ENCODE measurements at places on chromosomes 3 and 15.

- H3K4me3 ChIP-seq: no peak overlapping the region
- no peaks in the 10 kb centered on the region for H3K27me3 ChIP-seq
- H3K36me3 ChIP-seq: no peaks in the 10 kb centered on the region
- peak; percentile 58 for DNase-seq
- no peak overlapping the region for H3K27ac ChIP-seq
These were observed 97.7 kb downstream of the CD47 start for GRCh38 chr3:107992976-107993684.

DNA sequence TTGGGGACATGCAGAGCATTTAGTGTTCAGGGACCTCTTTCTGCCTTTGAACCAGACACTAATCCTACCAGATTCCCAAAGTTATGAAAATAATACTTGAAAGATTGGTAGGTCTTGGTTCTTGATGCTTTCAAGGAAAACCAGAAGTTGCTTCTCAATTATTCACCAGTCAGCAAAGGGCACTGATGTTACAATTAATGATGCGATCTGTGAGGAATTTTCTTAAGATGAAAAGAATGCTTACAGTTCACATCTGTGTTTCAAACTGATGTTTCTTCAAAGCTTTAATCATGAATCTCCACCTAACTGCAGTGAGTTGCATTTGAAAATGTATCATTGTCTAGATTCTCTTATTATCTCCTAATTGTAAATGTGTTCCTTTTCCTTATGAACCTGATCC is 161.0 kb downstream of the NAALADL2 start:
- H3K27me3 ChIP-seq: no peaks in the 10 kb centered on the region
- no peaks in the 10 kb centered on the region for H3K36me3 ChIP-seq
- H3K4me1 ChIP-seq: no peaks in the 10 kb centered on the region
- DNase-seq: no peak

GRCh38 chr3:54835701-54836100 is 92.2 kb downstream of the LRTM1 start:
- H3K27ac ChIP-seq: no peak overlapping the region

- no peak overlapping the region for H3K27ac ChIP-seq
- no peaks in the 10 kb centered on the region for H3K36me3 ChIP-seq
- H3K4me1 ChIP-seq: no peaks in the 10 kb centered on the region
- peak overlapping the region; percentile 14 for H3K4me3 ChIP-seq
- DNase-seq: no peak
These were observed 721.0 kb downstream of the OTOL1 start for GRCh38 chr3:162217647-162218046.

DNA sequence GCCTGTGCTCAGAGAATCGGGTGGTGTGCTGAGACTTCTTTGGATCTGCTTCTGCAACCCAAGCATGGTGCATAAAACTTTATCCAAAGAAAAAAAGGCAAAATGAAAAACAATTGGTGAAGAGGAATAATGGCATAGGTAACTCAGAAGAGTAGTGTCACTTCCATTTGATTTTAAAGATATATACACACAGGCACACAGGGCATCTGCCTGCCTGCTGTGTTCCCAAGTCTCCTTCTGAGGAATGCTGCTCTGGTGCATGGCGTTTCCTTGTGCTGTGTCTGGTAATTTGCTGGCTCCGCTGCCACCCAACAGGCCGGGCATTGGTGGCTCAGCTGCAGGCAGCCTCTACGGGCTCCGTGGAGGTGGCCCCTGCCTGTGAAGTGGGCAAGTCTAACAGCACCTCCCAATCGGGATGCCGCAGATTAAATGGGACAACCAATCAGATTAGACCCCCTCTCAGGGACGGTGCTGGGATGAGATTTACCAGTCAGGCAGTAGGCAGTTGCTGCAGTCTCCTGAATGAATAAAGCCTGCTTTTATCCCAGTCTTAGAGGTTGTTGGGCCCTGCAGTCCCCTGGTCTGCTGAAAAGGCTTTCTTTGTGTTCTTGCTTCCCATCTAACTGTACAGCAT is 253.7 kb upstream of the RASGRP1 start:
- DNase-seq: no peak
- no peaks in the 10 kb centered on the region for H3K36me3 ChIP-seq
- H3K4me3 ChIP-seq: no peak overlapping the region
- no peaks in the 10 kb centered on the region for H3K27me3 ChIP-seq
- H3K4me1 ChIP-seq: peaks cover 2% of the 10 kb centered on the region

GRCh38 chr15:91022832-91023129 is 387 bp upstream of the VPS33B start:
- H3K4me1 ChIP-seq: peaks cover 3% of the 10 kb centered on the region

GRCh38 chr15:23482764-23483489 is 35.9 kb upstream of the GOLGA6L2 start:
- H3K27ac ChIP-seq: no peak overlapping the region

GRCh38 chr3:53506763-53507145 is 12.3 kb downstream of the CACNA1D start:
- H3K4me3 ChIP-seq: no peak overlapping the region
- H3K27me3 ChIP-seq: peaks cover 28% of the 10 kb centered on the region
- H3K36me3 ChIP-seq: no peaks in the 10 kb centered on the region
- no peak overlapping the region for H3K27ac ChIP-seq

DNA sequence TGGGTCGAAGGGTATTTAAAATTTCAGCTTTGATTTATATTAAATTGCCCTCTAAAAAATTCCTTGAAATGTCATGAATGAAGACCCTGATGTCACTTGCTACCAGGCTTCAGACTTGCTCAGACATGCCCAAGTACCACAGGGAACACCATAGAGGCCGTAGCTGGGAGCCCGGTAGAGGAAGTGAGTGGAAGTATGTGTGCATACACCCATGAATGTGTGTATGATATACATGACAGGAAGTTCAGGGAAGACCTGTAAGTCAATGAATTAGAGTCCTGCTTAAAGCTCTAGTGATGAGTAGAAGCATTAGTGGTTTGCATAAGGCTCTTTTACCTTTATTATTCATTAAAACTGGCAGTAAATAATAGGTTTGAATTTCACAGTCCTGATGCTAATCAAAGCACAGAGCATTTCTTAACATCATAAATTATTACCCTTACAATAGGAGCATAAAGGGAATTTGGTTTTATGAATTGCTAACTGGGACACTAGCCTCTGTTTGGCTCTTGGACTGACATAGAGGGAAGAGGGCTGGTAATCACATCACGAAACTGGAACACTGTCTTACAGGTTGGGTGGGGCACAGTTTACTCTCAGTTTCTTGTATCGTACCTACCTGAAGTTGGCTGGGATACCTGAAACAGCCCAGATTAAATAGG is 144.4 kb downstream of the CHST2 start:
- peaks cover 6% of the 10 kb centered on the region for H3K4me1 ChIP-seq
- no peaks in the 10 kb centered on the region for H3K36me3 ChIP-seq
- no peak overlapping the region for H3K4me3 ChIP-seq
- no peak for DNase-seq

- H3K27me3 ChIP-seq: no peaks in the 10 kb centered on the region
- no peaks in the 10 kb centered on the region for H3K4me1 ChIP-seq
- no peak overlapping the region for H3K4me3 ChIP-seq
- no peak overlapping the region for H3K27ac ChIP-seq
These were observed 14.1 kb upstream of the CXCR6 start for GRCh38 chr3:45929042-45929679.

DNA sequence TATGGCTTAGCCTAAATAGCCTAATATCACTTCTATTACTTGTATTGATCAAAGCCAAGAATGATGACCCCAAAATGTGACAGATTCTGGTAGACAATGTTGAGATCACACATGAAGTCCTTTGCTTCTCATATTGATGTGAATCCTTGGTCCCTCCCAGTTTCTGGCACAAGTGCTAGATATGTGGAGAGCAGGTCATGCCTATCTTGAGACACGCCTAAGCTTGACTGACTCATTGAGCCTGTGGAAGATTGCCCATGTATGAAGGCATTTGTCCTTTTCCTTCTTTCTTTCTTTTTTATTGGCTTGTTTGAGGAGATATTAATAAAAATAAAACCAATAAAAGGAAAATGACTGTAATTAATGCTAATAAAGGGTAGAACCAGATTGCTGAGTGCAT is 54.0 kb upstream of the TMEM108 start:
- no peak for DNase-seq
- no peak overlapping the region for H3K4me3 ChIP-seq
- no peaks in the 10 kb centered on the region for H3K36me3 ChIP-seq
- H3K4me1 ChIP-seq: no peaks in the 10 kb centered on the region
- H3K27ac ChIP-seq: no peak overlapping the region

GRCh38 chr3:167350245-167350862 is 29.7 kb downstream of the ZBBX start:
- DNase-seq: peak; percentile 44
- H3K4me1 ChIP-seq: no peaks in the 10 kb centered on the region
- H3K4me3 ChIP-seq: no peak overlapping the region
- no peaks in the 10 kb centered on the region for H3K27me3 ChIP-seq

DNA sequence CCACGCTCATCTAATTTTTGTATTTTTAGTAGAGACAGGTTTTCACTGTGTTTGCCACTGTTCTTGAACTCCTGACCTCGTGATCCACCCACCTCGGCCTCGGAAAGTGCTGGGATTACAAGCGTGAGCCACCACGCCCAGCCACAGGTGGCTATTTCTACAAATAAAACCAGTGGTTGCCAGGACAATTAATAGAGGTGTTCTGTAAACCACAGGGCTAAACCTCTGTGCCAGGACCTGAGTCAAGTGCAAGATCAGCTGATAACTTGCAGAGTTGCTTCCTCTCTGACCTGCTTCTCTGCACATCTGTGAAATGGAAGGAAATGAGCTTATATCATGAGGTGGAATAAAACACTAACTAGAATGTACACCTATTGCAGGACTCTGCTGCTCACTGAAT is 72.8 kb downstream of the CD200R1L start:
- no peak overlapping the region for H3K27ac ChIP-seq
- H3K36me3 ChIP-seq: no peaks in the 10 kb centered on the region
- no peak overlapping the region for H3K4me3 ChIP-seq

DNA sequence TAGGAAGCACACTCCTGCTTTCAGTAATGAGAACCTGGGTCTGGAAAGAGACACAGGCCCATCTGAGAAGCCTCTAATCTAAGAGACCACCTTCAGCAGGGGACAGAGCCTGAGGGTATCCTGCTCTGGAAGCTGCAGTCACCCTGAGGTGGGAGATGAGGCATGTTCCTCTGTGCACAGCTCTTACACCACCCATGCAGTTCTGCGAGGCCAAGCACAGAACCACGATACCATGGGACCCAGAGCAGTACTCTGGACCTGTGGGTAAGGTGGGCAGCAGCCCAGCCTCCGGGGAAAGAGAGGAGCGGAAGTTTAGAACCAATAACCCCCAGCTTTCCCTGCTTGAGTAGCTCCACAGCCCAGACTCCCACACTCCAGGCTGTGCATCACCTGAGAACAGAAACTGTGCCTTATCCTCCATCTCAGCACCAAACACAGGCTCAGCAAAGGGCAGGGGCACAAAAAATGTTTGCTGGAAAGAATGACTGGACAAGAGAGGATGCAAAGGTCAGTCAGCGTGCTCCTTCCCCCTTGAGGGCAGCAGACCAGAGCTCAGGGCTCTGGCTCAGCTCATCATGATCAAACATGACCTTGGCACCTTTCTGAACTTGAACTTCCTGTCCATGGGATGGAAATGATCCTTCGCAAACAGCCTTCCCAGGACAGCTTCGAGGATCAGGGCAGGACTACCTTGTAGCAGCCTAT is 43.1 kb downstream of the RBPMS2 start:
- H3K36me3 ChIP-seq: no peaks in the 10 kb centered on the region
- no peak overlapping the region for H3K27ac ChIP-seq
- H3K27me3 ChIP-seq: peaks cover 7% of the 10 kb centered on the region
- no peak for DNase-seq
- peaks cover 3% of the 10 kb centered on the region for H3K4me1 ChIP-seq

- H3K27ac ChIP-seq: peak within 1 kb of the TSS; percentile 83
- DNase-seq: peak; percentile 32
- H3K36me3 ChIP-seq: no peaks in the 10 kb centered on the region
- peaks cover 27% of the 10 kb centered on the region for H3K4me1 ChIP-seq
These were observed at the start of gene SH2D7 for GRCh38 chr15:78092261-78093041. SH2D7 (plus strand) TSS chr15:78092561; CDS start chr15:78092585, 24 bp downstream.

GRCh38 chr3:147875498-147875897 is 466.3 kb downstream of the ZIC1 start:
- H3K4me1 ChIP-seq: no peaks in the 10 kb centered on the region
- no peak overlapping the region for H3K27ac ChIP-seq
- no peaks in the 10 kb centered on the region for H3K27me3 ChIP-seq
- H3K4me3 ChIP-seq: no peak overlapping the region
- no peak for DNase-seq

DNA sequence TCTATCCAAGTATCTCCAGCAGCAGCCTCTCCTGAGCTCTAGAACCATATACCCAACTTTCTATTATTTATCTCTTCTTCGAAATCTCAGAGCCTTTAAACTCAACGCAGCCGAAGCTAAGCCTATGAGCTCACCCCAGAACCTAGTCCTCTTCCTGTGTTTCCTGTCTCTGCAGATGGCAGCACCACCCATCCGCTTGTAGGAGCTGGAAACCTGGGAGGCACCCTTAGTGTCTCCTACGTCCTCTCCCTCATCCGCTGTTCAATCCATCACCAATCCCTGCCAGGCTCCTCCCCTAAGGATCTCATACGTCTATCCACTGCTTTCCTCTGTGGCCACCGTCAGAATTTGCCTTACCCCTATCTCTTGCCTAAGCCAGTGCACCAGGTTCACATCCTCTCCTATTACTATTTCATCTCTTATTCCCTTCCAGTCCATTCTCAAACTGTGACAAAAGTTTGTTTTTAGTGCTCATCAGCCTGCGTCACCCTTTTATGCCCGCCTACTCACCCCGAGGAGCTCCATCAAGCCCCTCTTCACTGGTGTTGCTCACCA is 9.6 kb downstream of the VGLL4 start:
- peaks cover 13% of the 10 kb centered on the region for H3K4me1 ChIP-seq
- H3K36me3 ChIP-seq: peaks cover 2% of the 10 kb centered on the region
- no peak for DNase-seq
- H3K27me3 ChIP-seq: no peaks in the 10 kb centered on the region
- H3K27ac ChIP-seq: no peak overlapping the region
- H3K4me3 ChIP-seq: no peak overlapping the region

DNA sequence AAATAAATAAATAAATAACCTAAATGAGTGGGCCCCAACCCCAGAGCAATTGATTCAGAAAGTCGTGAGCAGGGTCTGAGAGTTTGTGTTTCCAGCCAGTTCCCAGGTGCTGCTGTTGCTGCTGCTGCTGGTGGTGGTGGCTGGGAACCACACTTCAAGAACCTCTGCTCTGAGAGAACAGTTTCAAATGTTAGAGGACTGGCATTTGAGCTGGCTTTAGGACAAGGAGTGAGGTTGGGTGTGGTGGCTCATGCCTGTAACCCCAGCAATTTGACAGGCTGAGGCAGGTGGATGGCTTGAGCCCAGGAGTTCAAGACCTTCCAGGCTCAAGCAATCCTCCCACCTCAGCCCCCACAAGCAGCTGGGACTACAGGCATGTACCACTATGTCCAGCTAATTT is 123.1 kb upstream of the UBE2E1 start:
- H3K4me1 ChIP-seq: peaks cover 13% of the 10 kb centered on the region
- H3K4me3 ChIP-seq: no peak overlapping the region
- no peak for DNase-seq
- H3K27me3 ChIP-seq: no peaks in the 10 kb centered on the region

GRCh38 chr3:95654570-95655362 is 1159.6 kb upstream of the EPHA6 start:
- peaks cover 1% of the 10 kb centered on the region for H3K4me1 ChIP-seq
- DNase-seq: no peak
- H3K27me3 ChIP-seq: no peaks in the 10 kb centered on the region
